ENCODE measurements at places on chromosomes 4 and X.

DNA sequence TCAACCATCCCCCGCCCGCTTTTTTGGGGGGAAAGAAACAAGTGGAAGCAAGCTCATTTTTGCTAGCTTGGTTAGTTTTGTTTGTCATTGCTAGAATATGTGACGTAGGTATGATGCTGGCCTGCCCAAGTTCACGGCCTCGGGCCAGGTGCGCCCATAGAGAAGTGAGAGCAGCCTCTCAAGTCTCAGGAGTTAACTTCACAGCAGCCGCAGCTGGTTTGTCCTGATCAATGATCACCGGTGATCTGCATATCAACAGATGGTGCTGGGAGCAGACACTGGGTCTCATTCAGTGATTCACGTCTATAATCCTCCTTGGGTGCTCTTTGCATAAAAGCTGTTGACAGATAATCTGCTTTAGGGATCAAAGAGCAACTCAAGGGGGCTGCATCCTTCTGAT, 50.1 kb downstream of the ENPP6 start:
- no peak for DNase-seq

DNA sequence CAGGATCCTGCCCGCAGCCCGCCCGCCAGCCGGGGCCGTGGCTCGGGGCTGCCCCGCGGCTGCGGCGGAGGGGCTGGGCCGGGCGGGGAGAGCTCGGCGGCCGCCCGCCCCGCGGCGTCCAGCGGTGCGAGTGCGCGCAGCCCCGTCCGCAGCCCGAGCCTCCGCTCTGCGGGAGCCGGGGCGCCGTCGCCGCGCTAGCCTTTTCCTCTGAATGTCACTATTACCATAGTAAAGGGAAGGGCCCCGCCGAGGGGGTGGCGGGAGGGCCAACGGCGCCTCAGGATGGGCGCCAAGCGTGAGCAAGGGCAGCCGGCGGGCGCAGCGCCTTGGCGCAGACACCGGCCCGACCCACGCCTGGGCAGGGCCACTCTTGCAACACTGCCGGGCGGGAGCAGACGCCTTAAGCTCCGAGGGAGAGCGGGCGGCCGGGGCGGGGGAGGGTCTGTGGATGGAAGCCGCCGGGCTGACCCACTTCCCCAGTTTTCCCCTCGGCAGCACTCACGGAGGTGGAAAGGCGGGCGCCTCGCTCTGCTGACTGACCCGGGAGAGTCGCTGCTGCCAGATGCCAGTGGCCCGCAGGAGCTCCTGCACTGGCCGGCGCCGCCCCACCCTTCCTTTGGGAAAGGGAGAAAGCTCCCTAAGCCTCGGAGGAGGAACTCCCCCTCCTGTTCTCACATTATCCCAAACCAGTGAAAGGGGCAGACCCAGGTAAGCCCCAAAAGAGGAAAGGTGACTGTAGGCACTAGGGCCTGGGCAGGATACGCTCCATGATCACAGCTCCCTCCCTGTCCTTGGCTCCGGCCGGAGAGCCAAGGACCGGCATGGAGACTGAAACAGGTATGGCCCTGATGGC, 329.4 kb downstream of the HNRNPD start:
- DNase-seq = peak; percentile 41

DNA sequence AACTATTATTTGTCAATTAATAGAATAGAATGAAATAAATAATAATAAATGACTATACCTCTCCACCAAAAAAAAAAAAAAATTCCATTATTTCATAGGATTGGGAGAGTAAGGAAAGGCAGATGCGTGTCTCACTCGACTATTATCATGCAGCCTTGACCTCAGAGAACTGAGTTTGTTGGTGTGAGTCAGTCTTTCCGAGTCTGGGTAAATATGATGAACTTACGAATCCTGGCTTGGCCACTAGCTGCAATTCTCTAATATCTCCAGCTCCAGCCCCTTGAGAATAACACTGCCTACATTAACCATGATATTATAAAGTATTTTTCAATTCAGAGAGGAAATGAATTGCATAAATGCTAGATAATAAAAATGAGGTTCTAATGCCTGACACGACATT, 46.6 kb upstream of the DHX15 start:
- DNase-seq = no peak

DNA sequence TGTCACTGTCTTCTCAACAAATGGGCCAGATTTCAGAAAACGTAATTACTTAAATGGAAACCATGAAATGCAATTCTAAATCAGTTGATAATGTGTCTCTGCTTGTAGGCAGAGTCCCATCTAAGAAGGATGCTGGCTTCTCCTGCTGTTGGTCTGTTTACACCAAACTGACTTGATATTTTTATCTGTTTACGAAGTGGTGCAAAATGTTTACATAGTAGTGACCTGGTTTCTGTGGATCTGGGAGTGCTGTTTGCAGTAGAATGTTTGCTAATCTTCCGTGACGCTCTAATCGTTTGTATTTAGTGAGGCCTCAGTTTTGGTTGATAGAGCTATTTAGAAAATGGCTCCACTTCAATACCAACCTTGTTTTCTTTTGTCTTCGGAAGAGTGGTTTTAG, 213.5 kb downstream of the VEGFC start:
- no peak for DNase-seq

- DNase-seq = no peak
Measured at GRCh38 chr4:6235901-6236640, 33.6 kb upstream of the WFS1 start.

GRCh38 chr4:25908491-25908901, 5.5 kb upstream of the SMIM20 start:
- no peak for DNase-seq

GRCh38 chr4:16005676-16006075, 42.7 kb upstream of the FGFBP2 start:
- DNase-seq = no peak

DNA sequence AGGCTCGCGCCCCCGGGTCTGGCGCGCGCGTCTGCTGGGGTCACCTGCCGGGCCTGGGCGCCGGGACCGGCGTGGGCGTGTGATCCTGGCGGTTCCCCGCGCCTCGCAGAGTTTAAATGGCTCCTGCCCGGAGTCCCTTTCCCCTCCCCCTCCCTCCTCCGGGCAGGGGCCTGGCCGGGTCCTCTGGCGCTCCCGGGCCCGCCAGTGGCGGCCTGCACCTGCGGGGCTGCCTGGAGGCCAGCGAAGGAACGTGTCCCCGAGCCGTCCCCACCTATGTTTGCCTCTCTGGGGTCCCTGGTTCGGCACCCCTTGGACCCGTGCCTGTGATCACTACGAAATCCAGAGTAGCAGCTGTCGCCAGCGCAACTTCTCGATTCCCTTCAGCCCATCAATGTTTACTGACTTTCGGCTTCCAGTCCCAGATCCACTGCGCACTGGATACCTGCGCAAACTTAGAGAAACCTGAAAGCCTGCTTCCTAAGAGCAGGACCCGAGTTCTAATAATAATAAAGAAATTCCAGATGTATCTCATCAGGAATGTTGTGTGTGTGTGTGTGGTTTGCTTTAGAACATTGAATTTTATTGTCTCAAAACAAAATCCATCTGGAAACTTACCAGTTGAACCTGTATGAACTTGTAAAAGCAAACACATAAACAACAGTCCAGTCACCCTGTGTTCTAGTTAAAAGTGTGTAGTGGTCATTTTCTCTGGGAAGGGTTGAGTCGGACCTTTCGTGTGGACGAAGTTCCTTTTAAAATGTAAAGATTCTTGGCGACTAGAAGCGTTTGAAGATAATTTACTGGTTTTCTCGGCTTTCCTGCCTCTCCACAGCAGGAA, 788 bp downstream of the SHROOM2 start:
- no peak for DNase-seq

DNA sequence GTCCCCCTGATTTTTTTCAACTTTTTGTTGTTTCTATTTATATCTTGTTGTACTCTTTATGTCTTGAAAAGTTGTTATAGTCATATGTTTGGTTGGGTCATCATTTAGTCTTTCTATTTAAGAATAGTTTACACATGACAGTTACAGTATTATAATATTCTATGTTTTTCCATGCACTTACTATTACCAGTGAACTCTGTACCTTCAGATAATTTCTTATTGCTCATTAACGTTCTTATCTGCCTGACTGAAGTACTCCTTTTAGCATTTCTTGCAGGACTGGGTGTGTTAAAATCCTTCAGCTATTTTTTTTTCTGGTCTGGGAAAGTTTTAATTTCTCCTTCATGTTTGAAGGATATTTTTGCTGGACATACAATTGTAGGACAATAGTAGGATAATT, 157.7 kb upstream of the DIPK2B start:
- DNase-seq = no peak

DNA sequence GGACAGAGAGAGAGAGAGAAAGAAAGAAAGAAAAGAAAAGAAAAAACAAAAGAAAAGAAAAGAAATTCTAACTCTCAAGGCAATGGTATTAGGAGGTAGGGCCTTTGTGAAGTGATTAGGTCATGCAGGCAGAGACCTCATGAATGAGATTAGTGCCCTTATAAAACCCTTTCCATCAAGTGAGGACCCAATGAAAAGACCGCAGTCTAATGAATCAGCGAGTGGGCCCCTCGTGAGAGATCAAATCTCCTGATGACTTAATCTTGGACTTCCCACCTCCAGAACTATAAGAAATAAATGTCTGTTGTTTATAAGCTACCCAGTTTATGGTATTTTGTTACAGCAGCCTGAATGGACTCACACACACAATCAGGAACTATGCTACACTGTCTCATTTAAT, 16.9 kb downstream of the AASDH start:
- no peak for DNase-seq

DNA sequence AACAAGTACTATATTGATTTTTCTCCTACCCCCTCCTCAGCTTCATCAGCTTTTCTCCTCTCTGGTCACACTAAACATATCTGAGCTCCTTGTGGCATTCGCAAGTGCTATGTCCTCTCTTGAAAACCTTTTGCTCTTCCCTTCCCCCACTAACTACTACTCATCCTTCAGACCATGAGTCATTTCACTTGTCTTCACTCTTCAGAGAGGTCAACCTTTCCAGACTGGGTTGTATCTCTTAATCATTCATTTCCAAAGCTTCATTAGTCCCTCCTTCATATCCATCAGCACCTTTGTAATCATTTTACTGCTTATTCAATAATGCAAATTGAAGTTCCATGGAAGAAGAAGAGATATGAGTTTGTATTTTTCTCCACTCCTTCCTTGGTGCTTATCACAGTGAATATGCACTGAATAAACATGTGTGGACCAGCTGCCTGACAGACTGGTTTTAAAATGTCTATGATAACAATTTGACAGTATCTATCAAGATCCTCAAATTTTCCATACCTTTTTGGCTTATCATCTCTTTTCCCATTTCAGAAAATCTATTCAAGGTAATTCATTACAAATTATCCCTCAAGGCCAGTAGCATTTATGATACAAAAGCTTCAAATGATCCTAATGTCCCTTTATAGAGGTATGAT, 28.4 kb downstream of the DDX60L start:
- no peak for DNase-seq

DNA sequence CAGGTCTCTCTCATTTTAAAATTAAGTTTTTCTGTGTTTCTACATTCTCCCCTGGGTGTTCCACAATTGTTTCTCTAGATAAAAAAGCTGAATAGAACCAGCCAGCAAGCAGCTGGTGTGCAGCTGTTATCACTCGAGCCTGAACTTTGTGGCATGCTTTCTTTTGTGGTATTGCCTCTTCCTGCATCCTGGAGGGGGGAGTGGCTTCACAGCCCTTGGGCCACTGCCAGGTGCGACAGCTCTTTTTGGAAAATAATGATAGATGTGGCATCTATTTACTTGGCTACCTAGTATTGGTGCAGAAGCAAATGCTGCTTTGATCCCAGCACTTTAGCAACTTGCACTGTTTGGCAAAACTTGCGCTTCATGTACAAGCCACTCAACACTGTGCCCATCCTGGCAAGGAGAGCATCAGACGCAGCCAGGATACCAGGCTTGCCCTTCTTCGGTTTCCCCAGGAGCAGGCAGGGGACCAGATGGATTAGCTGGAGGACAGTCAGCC, 69.4 kb downstream of the HMGB2 start:
- no peak for DNase-seq

- DNase-seq = no peak
Measured at GRCh38 chr4:109548655-109549054, 11.4 kb upstream of the MCUB start.

DNA sequence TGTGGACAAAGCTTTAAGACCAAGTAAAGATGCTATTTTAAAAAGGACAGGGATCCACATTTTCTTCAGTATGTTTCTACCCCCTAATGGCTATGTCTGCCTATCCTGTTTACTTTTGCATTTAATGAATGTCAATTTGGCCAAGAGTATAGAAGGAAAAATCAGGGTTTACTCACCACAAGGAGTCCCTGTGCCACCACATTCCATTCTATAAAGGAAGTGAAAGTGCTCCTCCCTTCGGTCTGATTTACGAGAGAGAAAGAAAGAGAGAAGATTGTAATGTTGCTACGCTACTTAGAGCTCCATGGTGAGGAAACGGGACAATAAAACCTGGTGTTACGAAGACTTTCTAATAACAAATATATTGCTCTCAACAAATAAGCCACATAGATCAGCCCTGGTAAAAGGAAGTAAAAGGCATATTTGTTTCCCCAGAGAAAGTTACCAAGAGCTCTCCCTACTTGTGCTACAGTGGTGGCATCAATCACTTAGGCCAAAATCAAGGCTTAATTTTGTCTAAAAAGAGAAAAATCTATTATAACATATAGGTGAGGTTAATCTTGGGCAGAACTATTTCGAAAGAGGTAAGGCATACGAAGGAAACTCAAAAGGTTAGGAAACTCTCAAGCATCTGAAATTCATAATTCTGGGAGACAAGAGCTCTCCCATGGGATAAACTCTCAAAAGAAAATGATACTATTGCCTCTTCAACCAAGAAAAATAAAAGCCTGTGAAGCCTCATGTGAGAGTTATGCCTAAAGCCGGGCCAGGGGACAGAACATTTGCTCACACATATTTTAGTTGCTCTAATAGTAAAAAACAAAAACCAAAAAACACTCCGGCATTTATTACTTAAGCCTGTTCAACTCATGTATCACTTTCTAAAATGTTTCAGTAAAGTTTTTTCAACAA, 29.5 kb downstream of the TAPT1 start:
- DNase-seq = no peak

DNA sequence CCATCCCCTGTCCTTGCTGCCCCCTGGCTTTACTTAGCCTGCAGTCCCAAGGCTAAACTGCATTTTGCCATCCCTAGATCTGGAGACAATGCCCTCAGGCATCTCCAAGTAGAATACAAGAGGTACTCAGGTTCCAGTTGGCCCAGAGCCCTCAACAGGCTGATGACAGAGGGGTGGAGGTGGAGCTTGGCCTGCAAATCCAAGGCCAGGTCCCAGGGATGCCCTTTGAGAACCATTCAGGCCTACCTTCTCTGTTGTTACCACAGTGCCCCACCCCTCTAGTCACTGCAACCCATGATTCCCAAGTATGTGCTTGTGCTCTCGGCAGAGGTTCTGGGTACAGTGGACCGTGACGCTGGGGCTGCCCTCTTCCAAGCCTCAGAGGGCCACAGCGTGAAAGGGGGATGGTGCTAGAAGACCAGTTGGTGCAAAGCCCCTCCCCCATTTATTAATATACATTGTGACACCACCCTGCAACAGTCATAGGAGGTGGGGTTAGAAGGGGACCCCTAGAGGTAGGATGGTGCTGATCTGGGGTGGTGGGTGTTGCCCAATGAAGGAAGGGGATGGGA, 6.4 kb upstream of the UBA1 start:
- no peak for DNase-seq

GRCh38 chrX:39814391-39814790, 283.4 kb downstream of the BCOR start:
- DNase-seq = no peak

All from putamen (tissue), 1 donor.